ENCODE measurements at places on chromosomes 2 and 18. TPM values are rescaled to one million over a fixed set of nuclear protein-coding genes. Genes with fewer than 3 reads are reported as not detected.

The KDM3A gene
- total RNA-seq: 61.9 TPM

The TOGARAM2 gene
- total RNA-seq: 1.1 TPM

The PIKFYVE gene
- 24.2 TPM for total RNA-seq

The RND3 gene
- 40.8 TPM for total RNA-seq

The DSG1 gene
- not detected for total RNA-seq

The DPP4 gene
- total RNA-seq: 447 TPM

The SCN3A gene
- total RNA-seq: 1.3 TPM

The ANKRD29 gene
- total RNA-seq: 6.6 TPM

The ZNF396 gene
- 1.9 TPM for total RNA-seq

The MYO3B gene
- total RNA-seq: not detected

The C2orf78 gene
- total RNA-seq: not detected

The MBD5 gene
- 41.3 TPM for total RNA-seq

The ASAP2 gene
- total RNA-seq: 42.6 TPM

The LYPD1 gene
- not detected for total RNA-seq

The SMIM21 gene
- total RNA-seq: not detected

The UGT1A5 gene
- total RNA-seq: 15.0 TPM
